Activated CD4-positive, alpha-beta memory T cell treated with anti-CD3 and anti-CD28 coated beads, Interleukin-2, amount 10 ng/mL, durations not matched to agents 7 days and 5 days (primary cell): ENCODE measurements at places on chromosomes 7 and 10.
A peak's percentile ranks its signal among the peaks of the same experiment; 100 is the strongest.

GRCh38 chr7:111892588-111892987, 313.6 kb downstream of the DOCK4 start:
- no peak for DNase-seq

GRCh38 chr10:3848775-3849635, 64.0 kb upstream of the KLF6 start:
- DNase-seq: no peak

DNA sequence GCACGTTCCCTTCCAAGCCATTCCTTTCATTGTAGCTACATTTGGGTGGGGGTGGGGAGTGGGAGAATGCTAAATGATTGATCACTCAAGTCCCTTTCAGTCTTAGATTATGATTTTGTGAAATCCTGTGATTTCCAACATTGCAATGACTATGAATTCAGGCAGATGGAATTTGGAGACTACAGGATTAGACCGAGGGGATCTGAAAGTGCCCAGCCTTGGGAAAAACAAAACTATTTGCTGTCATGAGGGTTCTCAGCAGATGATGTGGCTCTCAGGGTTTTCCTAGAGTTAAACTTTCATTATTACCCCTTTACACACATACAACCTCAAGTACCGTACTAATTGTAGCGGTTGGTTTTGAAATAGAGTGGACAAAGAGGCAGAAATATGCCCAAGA, 4.7 kb downstream of the MACROH2A2 start:
- no peak for DNase-seq

GRCh38 chr10:7264313-7264756, 146.5 kb downstream of the SFMBT2 start:
- DNase-seq: no peak

DNA sequence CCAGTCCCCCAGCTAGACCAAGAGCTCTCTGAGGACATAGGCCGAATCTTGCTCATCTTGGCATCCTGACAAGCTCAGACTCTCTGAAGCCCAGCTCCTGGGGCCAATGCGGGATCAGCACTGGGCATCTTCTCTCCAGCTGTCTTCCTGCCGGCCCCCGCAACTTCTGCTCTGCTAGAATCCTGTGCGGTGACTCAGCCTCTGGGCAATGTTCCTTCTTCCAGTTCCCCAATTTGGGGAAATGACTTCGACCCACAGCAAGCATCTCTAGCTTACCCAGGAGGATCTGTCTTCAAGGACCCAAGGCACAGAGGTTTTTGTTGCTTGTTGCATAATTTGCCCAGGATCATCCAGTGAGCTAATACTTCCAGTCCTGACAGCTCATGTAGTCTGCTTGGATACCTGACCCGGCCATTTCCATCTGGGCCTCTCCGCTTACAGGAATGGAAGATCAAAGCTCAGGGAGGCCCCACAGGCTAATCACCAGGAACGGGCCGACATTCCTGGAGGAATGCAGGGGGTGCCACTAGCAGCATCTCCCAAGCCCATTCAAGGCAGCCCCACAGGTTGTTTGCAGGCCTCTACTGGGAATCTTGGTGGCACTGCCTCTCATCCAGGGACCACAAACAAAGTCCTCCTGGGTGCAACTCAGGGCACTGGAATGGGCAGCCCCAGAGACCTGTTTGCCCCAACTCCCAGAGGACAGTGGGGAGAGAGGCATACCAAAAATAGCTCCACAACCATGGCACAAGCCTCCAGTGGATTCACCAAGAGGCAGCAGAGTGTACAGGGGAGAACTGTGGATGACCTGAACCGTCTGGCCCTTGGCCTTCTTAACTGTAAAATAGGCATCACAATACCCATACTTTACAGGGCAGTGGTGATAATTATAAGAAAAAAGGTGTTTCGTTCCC, 151.9 kb downstream of the NEURL1 start:
- no peak for DNase-seq

- no peak for DNase-seq
Observed at GRCh38 chr10:128472196-128472595, 346.0 kb upstream of the MKI67 start.

DNA sequence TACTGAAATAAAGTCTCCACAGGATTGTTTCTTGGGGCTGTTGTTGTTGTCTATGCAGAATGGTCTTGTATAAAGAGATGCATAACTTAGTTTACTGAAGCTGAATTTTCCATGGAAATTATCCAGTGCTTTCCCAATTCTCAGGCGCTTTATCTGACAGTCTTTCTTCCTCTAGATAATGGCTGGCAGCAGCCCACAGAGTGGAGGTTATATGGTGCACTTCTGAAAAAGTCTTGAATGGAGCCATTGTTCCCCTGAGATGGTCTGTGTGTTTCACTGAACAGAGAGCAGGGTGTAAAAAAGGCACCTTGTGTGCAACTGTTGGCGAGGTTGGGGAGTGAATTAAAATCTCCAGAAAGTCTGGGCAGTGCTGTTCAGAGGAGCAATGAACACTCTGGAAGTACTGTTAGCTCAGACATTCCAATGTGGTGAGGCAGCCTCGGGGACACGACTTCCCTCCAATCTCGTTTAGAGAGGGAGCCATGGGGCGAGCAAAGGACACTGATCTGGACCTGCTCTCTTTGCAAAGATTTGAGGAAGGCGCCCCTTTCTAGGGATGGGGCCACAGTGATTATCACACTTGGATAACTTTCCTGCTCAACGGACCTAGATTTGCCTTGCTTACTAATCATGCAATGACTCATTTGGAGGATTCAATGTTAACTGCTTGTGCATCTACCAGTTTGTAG, 2.0 kb upstream of the PLCE1 start:
- DNase-seq: no peak

DNA sequence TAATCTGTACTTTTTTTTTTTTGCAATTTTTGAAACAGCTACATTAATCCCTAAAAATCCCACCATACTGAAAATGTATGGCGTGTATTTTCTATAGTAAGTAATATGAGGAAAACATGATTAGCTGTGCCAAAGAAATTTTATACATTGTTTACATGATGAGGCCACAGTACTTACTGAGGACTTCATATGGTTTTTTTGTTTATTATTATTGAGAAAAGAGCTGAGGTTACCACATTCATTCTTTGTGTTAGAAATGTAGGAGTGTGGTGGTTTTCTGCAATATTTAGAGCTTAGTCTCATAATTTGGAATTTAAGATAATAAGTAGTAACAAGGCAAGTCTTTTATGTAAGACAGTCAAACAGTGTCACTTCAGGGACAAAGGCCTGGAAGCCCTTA, 45.1 kb downstream of the SLC25A40 start:
- no peak for DNase-seq

DNA sequence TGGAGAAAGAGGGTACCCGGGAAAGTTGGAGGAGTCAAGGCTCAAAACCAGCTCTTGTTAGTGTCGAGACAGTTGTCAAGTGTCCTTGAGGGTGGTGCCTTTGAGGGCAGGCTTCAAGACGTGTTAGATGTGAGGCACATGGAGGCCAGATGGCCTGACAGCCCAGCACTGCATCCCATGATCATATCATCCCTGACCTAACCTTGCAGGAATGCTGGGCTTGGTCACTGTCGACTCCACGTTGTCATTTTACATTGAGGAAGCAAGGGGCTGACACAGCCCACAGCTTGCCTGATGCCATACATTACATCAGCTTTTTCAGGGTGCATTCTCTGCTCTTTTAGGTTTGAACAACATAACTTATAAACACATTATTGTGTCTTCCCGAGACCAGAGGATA, 114.1 kb downstream of the ABCA13 start:
- DNase-seq: no peak

- no peak for DNase-seq
Observed at GRCh38 chr7:127794551-127794950, 142.6 kb downstream of the SND1 start.

- DNase-seq: peak; percentile 70
Observed at GRCh38 chr7:100632951-100633717, 8.2 kb downstream of the TFR2 start.

DNA sequence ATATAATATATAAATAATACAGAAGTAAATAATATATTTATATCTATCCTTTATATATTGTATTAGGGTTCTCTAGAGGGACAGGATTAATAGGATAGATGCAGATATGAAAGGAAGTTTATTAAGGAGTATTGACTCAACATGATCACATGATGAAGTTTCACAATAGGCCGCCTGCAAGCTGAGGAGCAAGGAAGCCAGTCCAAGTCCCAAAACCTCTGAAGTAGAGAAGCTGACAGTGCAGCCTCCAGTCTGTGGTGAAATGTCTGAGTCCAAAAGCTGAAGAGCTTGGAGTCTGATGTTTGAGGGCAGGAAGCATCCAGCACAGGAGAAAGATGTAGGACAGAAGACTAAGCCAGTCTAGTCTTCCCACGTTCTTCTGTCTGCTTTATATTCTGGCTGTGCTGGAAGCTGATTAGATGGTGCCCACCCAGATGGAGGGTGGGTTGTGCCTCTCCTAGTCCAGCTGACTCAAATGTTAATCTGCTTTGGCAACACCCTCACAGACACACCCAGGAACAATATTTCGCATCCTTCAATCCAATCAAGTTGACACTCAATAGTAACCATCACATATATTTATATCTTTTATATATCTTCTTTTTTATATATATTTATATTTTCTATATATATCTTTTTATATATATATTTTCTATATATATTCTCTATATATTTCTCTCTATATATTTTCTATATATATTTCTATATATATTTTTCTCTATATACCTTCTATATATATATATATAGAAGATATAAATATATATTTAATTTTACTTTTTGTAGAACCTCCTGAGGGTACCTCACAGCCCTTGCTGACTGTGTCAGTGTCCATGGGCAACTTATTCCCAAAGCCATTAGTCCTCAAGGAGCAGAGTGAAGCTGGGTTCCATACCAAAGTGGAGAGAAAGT, 24.6 kb upstream of the AKR1B10 start:
- DNase-seq: no peak

DNA sequence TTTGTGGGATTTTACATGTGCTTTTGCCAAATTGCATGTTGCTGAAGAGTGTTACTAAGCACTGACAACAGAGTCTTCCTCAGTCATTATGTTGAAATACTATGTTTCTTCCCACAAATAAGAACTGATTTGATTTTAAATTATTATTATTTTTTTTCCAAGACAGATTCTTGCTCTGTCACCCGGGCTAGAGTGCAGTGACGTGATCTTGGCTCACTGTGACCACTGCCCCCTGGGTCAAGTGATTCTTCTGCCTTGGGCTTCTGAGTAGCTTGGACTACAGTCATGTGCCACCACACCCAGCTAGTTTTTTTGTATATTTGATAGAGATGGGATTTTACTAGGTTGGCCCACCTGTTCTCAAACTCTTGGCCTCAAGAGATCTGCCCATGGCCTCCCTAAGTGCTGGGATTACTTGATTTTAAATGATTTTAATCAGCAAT, 42.3 kb downstream of the MINPP1 start:
- no peak for DNase-seq

- peak; percentile 30 for DNase-seq
Observed at GRCh38 chr10:50260791-50261281, 9.5 kb upstream of the ASAH2 start.

DNA sequence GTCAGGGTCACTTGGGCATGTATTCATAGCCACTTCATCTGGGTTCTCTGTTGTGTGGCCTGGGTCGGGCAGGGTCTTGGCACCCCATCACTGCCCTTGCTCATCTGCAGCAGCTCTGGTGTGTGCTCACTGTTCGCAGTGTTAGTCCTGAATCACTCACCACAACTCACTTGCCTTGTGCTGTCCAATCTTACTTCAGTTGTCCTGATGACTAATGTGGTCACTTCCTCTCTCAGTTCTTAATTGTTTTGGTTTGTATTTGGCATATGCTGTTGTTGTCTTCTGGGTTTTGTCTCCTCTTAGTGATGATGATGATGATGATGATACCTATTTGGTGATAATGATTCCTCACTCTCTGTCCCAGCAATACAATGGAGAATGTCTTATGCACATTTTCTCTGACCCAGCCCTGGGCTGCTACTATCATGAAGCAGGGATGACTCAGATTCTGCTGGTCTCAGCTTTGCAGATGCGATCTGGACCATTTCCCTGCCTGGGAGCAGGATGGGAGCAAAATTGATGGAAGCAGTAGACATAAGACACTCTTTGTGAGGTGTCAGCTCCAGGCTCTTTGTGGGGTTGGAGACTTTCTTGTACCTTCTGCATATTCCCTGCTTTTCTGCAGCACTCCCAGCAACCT, 17.0 kb downstream of the ADRA2A start:
- DNase-seq: no peak

DNA sequence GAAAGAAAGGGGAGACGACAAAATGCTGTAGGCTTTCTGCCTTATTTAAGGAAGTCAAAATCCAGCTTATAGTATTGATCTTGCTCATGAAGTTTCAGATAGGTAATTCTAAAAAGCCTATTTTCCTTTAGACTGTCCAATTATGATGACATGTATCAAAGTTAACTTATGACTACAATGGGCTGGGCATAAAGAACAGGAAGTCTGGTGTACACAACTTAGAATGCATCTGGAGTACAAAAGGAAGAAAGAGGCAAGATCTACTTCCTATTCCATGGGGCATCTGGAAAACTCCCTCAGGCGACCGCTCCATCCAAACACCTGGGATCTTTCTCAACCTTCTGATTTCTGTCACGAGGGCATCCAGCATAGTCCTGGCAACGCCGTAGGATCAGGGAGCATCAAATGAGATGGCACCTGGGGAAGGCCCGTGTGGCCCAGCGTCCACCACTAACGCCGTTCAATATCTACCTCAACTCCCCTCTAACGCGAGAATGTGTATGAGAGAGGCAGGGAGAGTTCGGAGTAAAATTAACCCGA, 512 bp downstream of the FAM24B start:
- DNase-seq: peak; percentile 24

GRCh38 chr7:47383072-47383471, 198.8 kb downstream of the TNS3 start:
- no peak for DNase-seq

GRCh38 chr7:935874-936385, 18.6 kb downstream of the ADAP1 start:
- DNase-seq: no peak

GRCh38 chr7:20650782-20651181, 35.3 kb downstream of the ABCB5 start:
- DNase-seq: no peak

DNA sequence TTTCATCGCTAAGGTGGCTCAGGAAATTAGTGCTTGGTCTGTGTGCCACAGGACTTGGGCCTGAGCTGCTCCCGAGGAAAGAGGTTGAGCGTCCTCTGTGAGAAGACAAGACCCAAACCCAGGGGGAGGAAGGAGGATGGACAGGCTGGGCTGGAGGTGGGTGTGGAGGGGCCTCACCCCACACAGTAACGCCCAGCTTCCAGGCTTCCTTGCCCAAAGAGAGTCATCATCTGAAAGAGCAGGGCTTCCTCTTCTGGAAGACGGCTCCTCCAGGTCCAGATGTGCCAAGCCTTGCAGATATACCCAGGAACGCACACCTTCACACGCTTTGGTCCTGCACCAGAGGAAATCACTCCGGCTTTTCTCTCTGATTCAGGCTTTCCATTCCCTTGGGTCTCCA, 127.8 kb upstream of the MGMT start:
- DNase-seq: no peak

DNA sequence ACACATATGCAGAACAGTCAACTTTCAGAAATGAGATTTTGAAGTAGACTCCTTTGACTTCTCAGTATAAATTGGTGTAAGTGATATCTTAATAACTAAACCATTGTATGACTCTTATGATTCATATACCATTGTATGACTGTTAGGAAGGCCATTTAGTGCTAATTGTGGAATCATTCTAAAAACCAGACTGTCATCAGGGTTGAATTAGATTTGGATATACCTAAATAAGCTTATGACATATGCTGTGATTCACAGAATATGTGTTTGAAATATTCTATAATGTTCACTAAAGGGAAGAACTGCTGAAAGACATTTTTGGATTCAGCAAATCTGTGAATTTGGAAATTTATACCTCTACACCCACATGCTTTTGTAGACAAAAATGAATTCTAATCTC, 438.1 kb downstream of the MDFIC start:
- no peak for DNase-seq
